ENCODE measurements at places on chromosomes 1 and 21.

DNA sequence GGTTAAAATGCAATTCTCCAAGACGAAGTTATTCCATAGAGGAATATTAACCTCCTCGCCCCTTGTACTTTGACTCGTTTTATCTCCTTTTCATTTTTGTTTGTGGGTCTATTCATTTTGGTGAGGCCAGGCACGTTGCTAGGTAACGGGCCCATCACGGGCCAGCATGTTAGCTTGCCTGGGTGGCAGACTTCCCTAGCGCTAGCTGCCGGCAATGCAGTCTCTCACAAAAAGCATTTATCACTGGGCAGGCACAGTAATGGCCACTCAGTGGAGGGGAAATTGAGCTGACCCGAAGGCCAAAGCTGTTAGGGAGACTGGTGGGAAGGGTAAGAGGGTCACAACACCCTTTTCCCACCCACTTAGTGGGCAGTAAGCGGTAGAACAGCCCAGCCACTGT, 234.4 kb upstream of the FOXD3 start:
- DNase-seq, result no peak

DNA sequence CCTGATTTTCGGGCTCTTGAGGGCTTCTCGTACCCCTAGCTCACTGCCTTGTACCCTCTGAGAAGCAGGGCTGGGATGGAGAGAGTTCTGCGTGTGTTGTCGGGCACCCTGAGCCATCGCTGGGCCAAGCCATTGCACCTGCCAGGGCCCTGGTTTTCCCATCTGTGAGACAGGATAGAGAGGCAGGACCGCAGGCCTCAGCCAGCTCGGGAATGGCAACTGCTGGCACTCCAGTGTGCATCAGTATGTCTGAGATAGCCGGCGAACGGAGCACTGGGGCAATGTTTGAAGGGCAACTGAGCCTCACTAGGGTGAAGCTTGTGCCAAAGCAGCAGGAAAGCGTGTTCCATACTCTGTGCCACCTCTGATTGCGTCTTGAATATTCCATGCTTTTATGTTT, 66.9 kb downstream of the TENT5C start:
- no peak for DNase-seq

DNA sequence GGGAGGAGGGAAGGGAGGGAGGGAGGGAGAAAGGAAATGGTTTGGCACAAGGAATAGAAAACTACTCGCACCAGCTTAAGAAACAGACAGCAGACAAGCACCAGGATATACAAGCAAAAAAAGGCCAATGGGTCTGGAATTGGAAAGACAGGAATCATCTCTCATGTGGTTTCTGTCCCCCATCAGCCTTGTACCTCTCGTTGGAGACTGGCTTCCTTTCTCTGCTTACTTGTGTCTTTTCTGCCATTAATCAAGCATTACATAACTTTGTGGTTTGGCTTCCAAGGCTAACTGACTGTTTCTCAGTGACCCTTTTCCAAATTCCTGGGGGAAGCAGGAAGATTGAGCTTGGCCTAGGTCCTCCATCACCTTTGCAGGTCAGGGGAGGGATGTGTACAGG, 11.8 kb upstream of the RALGPS2 start:
- DNase-seq, result no peak

DNA sequence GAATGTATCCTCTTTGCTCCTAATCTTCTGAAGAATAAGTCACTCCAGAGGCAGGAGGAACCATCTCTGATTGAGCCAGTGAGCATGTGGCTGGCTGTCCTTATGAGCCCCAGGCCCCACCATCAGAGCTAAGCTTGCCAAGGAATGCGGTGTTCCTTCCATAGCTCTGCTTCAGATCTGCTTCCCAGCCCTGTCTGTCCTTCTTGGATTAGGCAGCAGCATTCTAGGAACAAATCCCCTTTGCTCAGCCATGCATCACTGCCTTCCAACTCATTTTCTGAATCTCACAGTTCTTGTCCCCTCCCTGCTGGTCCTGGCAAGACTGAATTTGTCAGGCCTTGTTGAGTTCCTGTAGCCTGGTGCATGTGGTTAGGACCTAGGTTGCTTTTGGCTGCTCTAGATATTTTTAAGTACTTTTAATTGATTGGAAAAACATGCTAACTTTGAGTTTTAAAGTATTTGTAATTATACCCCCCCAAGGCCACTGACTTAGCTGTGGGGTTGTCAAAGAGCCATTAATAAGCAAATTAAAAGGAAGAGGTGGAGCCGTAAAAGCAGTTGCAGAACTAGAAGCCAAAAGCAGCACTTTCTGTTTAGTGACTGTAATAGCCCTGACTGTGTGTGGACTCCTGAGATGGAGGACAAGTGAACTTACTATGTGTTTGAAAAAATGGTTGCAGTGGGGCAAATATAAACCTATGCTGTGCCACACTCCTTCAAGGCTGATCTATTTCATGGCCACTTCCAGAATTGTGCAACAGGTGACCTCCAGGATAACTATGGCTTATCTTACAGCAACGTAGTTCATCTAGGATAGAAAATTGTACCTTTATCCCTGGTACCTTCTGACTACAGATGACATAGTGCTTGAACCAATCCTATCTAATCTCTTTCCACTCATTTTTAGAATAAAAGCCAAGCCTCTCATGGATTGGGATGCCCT, 61.3 kb upstream of the BACH1 start:
- DNase-seq, result no peak

DNA sequence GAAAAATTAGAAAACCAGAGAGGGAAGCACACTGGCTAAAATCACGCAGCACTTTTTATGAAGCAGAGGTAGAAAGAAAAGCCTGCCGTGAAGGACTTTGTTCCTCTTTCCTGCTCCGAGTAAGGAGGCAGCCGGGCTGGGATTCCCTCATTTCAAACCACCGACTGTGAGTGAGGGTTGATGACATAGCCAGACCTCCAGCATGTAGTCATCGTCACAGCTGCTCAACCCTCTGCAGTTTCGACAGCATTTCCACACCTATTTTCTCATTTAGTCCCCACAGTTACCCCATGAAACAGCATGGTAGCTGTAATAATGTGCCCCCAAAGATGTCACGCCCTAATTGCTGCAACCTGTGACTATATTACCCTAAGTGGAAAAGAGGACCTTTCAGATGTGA, 35.3 kb downstream of the FCRL5 start:
- DNase-seq, result no peak

DNA sequence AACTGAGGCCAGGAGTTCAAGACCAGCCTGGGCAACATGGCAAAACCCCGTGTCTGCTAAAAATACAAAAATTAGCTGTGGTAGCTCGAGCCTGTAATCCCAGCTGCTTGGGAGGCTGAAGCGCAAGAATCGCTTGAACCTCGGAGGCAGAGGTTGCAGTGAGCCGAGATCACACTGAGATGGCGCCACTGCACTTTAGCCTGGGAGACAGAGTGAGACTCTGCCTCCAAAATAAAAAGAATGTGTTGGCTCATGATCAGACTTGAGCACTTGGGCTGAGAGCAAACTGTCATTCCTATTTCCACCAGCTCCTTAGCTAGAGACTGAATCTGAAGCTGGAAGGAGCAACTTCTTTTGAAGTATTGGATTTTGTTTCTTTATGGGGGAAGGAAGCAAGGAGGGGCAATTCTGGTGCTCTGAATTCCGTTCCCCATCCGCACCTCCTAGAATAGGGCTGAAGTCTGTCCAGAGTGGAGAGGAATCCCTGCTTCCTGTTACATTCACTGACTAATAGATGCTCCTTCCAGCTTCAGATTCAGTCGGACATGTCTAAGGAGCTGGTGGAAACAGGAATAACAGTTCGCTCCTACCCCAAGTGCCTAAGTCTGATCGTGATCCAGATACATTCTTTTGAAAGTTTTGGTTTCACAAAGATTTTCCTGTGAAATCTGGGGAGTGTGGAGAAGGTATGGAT, 3.8 kb downstream of the ZNF672 start:
- no peak for DNase-seq

- no peak for DNase-seq
Observed at GRCh38 chr1:244941121-244941520, 76.8 kb upstream of the HNRNPU start.

DNA sequence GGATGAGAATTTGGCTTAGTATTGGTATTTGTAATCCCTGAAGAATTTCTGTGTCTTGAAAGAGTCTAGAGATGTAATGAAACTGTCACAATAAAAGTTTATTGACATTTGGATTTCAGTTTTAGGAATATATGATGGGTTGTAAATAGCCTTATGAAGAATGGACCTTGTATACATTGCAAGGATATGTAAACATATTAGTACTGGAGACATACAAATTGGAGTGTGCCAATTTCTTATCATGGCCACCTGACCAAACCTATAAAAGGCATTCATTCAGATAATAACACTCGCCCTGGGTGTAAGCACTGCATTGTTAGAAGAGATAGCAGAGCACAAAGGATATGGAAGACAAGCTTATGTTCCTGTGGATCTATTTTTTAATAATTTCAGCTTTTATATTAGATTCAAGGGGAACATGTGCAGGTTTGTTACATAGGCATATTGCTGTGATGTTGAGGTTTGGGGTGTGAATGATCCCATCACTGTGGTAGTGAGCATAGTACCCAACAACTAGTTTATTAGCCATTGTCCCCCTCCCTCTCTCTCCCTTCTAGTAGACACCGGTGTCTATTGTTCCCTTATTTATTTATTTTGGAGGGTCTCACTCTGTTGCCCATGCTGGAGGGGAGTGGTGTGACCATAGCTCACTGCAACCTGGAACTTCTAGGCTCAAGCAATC, 8.6 kb downstream of the S1PR1 start:
- no peak for DNase-seq

- no peak for DNase-seq
Observed at GRCh38 chr21:34843562-34843961, 174.8 kb downstream of the CLIC6 start.
